ENCODE measurements at places on chromosomes 4 and X.

DNA sequence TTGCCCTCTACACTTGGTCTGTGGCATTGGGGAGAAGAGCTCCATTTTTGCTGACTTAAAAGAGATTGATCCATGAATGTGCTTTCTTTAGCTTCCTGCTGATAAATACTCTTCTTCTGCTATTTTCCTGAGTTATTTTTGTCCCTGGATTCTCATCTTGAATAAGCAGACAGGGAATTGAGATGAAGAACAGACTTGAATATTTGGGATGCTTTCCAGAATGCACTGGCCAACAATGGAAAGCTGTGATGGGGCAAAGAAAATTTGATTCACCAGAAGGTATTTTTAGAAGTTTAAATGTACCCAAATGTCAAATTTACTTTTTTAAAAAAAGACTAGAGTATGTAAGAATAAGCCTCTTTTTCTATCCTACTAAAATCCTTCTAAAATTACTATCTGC, 309.9 kb upstream of the PPP1R2C start:
- DNase-seq: no peak

GRCh38 chr4:141375855-141376254, 155.2 kb downstream of the ZNF330 start:
- no peak for DNase-seq

GRCh38 chrX:153420851-153421599, 9.8 kb downstream of the ZFP92 start:
- DNase-seq: no peak

DNA sequence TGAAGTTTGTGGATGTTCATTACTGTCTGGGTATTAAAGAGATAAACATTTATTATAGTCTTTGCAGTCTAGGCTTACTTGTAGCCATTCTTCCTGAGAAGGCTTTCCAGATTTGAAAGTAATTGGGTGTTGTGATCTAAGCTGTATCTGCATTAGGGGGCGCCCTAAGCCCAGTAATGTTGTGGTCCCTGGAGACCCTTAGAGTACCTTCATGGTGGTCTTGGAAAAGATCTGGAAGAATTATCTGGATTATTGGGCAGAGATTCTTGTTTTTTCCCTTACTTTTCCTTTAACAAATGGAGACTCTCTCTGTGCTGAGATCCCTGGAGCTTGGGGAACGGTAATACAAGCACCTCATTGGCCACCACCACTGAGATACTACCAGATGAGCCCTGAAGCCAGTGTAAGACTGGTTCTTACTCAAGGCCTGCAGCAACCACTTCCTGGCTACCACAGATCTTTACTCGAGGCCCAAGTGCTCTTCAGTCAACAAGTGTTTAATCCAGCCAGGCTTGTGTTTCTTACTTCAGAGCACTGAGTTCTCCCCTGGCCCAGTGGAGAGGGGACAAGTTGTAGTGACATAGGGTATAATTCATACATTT, 63.1 kb downstream of the RTL3 start:
- DNase-seq: no peak

- DNase-seq: no peak
Observed at GRCh38 chrX:3263681-3264126, 82.7 kb downstream of the MXRA5 start.
